ENCODE measurements at places on chromosomes 5 and 9.

- DNase-seq = peak; percentile 38
Observed at GRCh38 chr5:96721351-96721977, 59.3 kb downstream of the CAST start.

DNA sequence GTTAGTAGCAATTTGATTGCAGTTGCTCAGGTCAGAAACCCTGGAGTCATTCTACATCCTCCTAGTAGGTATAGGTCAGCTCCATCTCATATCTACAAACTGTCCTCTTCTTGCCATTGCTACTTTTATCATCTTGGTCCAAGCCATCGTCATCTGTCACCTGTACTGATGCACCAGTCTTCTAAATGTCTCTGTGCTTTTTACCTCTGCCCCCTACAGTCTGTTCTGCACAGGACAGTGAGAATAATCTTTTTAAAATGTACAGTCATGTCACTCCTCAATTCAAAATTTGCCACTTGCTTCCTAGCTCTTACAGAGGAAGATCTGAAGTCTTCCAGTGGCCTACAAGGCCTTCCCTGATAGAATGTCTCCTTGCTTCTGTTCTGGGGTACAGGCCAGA lies 6.8 kb downstream of the NNT start:
- no peak for DNase-seq

DNA sequence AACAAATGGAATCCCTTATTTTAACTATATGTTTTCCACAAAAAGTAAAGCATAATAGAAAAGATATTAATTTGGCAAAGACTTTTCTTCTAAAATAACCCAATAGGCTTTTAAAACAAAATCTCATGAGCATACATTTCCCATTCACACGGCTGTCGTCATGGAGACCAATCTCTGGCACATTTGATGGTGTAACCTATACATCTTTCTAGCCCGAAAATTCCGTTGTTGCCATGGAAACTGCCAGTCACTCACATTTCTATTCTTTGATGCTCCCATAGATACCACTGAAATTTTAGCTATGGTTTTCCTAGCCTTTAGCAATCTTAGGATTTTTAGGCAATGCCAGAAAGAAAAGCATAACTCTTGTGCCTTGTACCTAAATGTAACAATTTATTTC lies 262.9 kb upstream of the TRPM3 start:
- no peak for DNase-seq

DNA sequence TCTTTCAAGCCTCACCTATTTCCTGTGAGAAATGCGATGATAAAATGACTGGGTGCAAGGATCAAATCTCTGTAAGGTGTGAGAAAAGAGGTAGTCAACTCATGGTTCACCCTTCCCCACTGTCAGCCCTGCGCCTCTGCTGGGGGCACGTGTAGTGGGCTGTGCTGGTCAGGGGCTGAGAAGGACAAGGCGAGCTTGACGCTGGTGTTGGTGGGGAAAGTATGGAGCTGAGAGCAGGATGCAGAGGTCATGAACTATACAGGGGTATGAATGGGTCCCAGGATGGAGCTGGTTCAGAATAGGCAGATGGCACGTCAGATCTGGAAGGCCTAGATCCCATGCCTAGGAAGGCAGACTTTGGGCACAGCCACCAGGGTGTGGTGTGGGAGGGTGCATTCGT lies 20.6 kb downstream of the PITX1 start:
- DNase-seq = no peak

DNA sequence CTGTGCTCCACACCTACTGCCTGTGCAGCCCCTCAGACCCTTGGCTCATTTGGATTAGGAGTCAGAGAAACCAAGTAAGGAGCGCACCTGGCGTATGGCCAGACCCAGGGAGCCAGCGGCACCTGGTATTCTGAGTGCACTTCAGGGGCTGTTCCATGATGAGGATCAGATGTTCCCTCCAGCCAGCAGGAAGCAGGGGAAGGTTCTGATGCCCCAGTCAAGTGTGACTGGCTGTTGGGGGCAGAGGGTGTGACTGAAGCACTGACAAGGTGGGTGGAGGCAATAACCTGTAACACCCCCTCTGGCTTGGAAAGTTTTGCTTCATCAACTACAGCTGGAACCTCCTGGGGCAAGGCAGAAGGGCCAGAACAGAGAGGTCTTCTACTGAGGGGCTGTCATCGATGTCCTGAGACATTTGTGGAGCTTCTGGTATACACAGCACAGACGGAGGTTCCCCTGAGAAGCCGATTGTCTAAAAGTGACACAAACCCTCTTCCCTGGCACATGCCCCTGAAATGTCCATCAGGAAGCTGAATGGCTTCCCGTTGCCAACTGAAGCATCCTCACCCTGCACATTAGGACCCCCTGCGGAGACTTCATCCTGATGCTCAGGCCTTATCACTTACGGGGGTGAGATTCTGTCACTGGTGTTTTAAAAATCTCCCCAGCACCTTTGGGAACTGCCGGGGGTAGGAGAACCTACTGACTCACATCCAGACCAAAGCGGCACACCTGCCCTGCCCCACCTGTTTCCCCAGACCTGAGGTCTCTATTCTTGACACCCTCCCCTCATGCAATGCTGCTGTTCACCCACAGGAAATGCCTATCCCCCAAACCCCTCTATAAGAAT lies 21.1 kb downstream of the TRAF1 start:
- DNase-seq = no peak

DNA sequence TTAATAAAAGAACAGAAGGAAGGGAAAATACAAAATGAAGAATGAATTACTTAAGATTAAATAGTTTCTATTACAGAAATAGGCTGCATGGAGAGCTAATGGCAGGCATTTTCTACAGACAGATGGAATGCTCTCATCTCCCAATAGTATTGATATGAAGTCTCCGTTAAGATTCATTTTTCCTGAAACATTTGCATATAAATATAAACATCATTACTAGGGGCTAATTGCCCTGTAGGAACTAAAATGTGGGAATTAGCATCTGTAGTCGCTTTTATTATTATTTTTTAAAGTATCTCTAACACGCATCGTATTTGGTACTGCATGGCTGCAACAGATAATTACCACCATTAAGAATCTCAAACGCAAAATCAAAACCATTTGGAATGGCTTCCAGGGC lies 2275.5 kb downstream of the MAT2B start:
- no peak for DNase-seq

DNA sequence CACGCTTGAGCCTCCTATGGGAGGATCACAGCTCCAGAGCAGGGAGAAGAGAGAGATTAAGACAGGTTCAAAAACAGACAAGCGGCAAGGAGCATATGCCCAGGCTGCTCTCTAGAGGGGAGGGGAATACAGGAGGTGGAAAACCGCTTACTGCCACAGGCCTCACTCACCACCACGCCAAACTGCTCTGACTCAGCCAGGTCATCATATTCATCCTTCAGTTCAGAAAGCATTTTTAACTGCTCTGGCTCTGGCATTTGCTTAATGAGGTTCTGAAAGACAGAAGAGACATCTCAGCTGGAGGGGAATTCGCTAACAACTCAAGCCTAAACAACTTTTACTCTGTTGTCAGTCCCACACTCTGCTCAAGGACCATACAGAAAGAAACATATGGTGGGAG lies 40.1 kb downstream of the PCDHGC5 start:
- DNase-seq = peak; percentile 83

- DNase-seq = no peak
Observed at GRCh38 chr5:137565450-137565849, 66.3 kb upstream of the SPOCK1 start.

- no peak for DNase-seq
Observed at GRCh38 chr9:25629231-25629630, 49.0 kb downstream of the TUSC1 start.

- no peak for DNase-seq
Observed at GRCh38 chr9:70881333-70881732, 240.1 kb downstream of the TRPM3 start.

GRCh38 chr5:178216088-178216534 lies 11.8 kb downstream of the HNRNPAB start:
- no peak for DNase-seq

- no peak for DNase-seq
Observed at GRCh38 chr9:128550770-128551656, 1.4 kb upstream of the SPTAN1 start.

DNA sequence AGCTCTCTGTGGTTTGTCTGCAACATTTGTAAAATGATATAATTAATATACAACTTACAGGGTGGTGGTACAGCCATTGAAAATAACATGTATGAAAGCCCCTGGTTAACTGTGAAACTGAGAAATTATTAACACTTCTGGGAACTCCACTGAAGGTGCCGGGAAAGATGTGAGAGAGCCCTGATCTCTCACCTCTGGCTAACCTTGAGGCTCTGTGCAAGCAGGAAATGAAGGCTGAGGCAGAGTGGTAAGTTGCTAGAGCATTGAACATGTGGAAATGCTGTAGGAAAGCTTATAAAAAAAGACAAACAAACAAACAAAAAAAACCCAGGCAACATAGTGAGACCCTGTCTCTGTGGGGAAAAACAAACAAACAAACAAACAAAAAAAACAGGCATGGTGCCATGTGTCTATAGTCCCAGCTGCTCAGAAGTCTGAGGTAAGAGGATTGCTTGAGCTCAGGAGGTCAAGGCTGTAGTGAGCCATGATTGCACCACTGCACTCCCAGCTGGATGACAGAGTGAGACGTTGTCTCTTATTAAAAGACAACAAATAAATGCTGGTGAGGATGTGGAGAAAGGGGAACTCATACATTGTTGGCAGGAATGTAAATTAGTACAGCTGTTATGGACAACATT lies 7.5 kb downstream of the CATSPER3 start:
- DNase-seq = peak; percentile 67

DNA sequence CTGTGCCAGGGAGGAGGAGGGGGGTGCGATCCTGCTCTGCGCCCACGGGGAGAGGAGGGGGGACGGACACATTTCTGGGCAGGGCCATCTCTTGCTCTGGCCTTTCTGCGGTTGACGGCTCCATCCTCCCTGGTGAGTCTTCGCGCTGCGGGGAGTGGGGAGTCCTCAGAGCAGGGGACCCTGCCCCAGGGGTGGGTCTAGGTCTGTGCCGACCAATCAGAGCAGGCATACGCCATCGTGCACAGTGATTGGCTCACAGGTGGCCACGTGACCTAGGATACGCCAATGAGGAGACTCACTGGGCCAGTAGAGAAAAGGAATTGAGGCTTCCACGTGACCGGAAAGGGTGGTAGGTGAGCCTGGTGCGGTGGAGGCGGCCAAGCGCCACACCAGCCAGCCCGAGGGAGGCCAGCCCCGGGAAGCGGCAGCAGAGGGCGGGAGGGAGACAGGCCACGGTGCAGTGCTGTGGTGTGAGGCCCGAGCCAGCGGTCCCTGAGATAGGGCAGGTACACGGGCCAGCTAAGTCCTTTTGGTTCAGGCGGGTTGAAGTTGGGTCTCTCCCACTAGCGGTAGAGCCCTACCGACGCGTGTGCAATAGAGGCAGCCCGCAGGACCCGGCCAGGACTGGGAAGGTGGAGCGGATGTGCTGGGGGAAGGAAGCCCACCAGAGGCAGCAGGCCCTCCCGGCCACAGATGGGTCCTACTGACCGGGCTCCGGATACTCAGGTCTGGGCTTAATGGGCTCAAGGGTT lies 65.2 kb upstream of the RNF130 start:
- no peak for DNase-seq

GRCh38 chr5:137097203-137097602 lies 401.9 kb downstream of the SPOCK1 start:
- no peak for DNase-seq

GRCh38 chr9:137123468-137123837 lies 8.9 kb upstream of the DPP7 start:
- DNase-seq = no peak

DNA sequence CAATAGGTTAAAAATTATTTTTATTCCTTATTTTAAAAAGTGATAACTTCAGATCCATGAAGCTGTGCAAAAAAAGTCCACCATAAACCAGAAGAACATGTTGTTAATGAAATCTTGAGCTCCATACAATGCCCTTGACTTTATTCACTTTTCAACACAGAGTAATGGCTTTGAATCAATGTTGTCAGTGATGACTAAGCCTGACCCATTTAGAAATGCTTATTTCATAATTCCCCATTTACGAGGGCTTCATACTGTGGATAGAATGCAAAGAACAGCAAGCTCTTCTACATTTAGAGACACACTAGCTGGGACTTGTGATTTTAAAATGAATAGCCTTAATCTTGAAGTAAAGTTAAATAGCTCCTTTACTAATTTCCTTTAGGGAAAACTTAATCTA lies 25.7 kb upstream of the IL9 start:
- no peak for DNase-seq

DNA sequence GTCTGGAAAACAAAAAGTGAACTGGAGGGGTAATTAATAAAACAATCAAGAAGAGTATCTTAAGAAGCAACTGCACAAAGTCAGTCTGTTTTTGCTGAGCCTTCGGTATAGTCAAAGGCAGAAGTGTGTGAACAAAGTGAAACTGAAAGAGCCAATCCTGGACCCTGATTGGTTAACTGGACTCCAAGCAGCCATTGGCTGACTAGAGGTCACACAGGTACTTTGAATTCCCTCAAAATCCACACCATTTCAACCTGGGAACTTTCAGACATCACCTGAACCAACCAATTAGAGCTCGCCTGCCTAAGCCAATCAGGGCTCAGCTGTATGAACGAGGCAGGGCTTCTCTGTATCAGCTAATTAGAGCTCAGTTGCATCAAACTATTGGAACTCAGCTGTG lies 286.7 kb downstream of the TLE4 start:
- DNase-seq = no peak

Measured in adrenal gland (tissue), 19 donors.